Astrocyte (in vitro differentiated cells and primary cell): ENCODE measurements at places on chromosomes 4 and X. TPM values are rescaled to one million over a fixed set of nuclear protein-coding genes. Genes with fewer than 3 reads are reported as not detected.
A peak's percentile ranks its signal among the peaks of the same experiment; 100 is the strongest.

DNA sequence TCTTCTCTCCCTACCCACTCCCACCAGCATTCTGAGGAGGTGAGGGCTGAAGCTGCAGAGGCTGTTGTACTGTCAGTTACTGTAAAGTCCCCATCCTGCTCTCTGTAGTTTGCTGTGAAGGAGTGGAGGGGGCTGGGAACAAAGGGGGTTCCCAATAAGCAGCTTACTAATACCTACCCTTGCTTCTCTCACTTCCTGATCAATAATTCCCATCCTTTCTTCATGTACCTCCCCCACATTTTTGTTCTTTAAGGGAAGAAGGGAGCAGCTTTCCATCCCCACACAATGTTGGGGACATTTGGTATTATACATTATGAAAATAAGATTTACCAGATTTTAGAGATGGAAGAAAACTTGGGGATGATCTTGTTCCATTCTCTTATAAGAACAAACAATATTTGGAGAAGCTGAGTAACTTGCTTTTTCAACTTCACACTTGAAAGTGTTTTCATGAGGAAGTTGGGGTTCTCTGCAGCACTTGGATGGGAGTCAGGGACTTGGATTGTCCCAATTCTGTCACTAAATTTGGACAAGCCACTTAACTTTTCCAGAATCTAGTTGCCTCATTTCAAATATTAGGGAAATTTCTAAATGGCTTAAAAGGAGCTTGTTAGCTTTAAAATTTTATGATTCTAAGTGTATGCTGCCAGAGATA lies 5.4 kb downstream of the TBC1D1 start:
- DNase-seq, result no peak

The HSFX2 gene
- total RNA-seq, result 0.24 TPM in 1 of 2 replicates, not detected in the other

DNA sequence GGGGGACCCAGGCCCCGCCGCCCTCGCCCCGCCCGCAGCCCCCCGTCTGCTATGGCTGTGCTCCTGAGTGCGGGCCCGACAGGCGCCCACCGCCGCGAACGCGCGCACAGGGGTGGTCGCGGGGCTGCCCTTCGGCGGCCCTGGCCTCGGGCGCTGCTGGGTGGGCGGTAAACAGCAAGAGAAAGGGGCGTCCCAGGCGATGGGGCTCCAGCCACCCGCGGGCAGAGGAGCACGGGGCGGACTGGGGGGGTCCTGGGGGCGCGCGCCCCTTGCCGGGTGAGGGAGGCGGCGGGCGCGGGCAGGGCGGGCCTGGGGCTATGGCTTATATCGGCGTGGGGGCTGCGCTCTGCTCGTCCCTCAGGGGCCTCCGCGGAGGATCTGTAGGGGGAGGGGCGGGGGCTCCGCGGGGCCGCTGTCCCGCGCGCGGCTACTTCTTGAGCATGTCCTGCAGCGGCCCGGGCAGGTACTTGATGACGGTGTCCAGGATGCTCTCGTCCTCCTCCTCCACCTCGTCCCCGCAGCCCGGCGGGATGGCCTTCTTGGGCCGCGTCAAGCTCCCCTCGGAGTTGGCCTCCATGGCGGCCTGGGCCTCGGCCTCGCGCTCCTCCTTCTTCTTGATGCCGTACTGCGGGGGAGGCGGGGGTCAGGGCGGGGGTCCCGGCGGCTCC lies 39.7 kb downstream of the CPLX1 start:
- no peak for DNase-seq

GRCh38 chr4:1763070-1763549 lies 30.0 kb upstream of the FGFR3 start:
- no peak for DNase-seq

DNA sequence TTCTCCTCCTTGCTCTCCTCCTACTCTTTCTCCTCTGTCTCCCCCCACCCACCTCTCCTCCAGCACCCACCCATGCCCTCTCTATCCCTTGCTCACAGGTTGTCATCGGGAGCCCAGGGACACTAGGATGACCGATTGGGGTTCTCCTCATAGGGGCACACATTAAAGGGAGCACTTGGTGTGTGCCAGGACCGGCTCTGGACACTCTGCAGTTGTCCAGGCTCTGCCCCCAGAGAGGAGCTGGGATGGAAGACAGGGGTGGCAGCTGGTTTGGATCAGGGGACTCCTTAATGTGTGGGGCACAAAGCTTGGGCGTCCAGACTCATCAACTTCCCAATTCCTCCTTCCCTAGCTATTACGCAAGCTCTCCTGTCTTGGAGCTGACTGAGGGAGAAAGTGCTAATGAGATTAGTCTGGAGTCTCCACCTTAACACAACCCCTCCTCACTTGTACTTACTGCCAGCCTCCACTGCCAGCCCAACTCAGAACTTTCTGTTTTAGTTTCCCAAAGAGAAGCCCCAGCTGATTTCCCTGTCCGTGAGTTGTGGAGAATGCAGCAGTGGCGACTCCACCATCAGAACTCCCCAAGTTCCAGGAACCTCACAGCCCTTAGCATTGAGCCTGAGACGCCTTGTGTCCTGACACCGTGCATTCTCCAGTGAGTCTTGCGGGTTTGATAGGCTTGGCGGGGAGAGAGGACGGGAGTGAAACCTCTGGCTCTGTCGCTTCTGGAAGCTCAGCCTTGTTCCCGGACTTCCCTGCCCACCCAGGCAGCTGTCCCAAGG lies 52.2 kb downstream of the CXorf49B start:
- no peak for DNase-seq

The USP17L22 gene
- total RNA-seq, result not detected in 2 replicates

The ADGRL3 gene
- 29.6 and 31.3 TPM in 2 replicates for total RNA-seq

DNA sequence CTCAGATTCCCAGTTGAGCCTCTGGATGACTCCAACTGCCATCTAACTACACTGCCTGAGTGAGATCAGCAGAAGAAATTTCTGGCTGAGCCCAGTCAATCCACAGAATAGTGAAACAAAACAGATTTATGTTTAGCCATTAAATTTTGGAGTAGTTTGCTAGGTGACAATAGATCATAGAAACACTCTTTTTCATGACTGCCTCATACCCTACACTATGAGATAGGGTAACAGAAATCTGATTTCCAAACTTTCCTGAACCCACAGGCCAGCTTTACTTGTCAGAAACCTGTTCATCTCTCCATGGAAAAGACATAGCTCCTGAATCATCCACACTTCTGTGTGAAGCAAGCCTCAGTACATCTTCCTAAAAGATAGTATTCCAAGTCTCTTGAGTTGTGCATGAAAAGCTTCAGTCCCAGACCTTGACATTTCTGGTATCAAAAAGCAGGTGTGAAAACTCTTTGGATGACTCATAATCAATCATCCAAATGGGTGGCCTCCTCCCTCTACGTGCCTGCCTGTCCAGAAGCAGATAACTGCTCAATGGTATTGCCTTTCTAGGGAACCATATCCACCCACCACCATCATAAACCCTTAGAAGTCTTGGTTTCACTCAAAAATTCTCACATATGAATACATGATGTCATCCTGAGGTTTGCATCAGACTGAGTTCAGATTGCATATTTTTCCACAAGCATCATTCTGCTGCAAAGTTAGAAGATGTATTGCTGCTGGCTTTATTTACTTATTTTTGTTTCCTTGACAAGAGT lies 47.5 kb upstream of the RAP2C start:
- peak; percentile 52 for DNase-seq

DNA sequence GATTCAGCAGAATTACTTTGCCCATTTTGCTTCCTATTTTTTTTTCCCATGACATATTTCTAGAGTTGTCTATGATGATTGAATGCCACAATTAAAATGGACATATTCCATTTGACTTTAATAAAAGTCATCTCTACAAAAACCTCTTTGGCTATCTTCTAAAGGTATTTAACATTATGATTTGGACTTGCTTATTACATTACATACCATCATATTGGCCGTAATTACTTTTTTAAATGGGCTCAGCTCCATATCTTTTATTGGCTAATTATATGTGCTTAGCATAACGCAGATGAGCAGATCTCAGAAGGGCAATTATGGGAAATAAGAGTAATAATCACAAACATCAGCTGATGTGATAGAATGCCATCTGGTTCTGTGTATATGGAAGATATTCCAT lies 4.5 kb upstream of the LNX1 start:
- DNase-seq, result no peak

The TMEM31 gene
- 0.43 TPM in 1 of 2 replicates, not detected in the other for total RNA-seq

The GLRA3 gene
- not detected in 2 replicates for total RNA-seq

- DNase-seq, result no peak
These were observed 321.7 kb downstream of the PPP1R2C start for GRCh38 chrX:42456176-42456700.

DNA sequence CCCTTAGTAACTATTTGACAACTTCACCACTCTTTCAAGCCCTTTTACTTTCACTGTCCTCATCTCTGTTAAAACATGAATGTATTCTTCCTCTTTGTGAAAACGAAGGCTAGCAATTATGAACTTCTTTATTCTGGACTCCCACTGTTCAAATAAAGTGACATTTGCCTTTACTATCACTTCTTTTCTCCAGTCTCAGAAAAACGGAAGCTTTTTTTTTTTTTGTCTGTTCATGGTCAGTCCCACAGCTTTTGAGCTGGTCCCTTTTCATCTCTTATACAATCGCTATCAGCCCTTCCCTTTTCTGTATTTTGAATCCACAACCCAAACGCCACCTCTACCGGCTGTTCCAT lies 327.7 kb downstream of the DKK2 start:
- DNase-seq, result no peak
